Adipocyte (in vitro differentiated cells): ENCODE measurements at places on chromosomes 7 and 10.

GRCh38 chr7:69827558-69827957, 229.3 kb downstream of the AUTS2 start:
- DNase-seq: no peak

GRCh38 chr7:42978496-42978895, 46.3 kb downstream of the MRPL32 start:
- peak; percentile 83 for DNase-seq

DNA sequence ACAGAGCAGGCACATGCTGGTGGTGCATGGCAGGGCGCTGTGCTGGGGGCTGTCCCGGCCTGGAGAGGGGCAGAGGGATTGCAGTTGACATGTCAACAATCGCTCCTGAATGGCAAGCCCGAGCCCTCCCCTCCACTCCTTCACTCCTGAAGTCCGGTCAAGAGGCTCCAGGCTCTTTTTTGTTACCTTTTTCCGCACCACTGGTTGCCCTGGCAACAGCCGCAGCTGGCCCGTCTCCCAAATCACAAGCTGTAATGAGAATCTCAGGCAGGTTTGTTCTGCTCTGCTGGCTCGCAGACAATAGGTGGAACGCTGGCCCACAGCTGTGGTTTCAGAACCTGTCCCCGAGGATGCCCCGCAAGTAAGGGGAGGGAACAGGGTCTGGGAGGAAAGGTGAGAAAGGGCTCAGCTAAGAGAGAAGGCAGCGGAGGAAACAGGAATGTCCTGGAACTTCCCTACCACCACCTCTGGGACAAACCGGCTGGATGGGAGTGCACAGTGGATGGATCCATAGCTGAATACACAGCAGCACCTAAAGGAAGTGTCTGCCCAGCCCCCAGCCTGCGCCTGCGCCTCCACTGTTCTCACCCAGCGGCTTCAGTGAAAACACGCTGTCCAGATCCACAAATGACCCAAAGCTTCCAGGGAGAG, 58.9 kb downstream of the CALML3 start:
- DNase-seq: no peak

GRCh38 chr7:88281749-88282148, 24.9 kb downstream of the STEAP4 start:
- no peak for DNase-seq

DNA sequence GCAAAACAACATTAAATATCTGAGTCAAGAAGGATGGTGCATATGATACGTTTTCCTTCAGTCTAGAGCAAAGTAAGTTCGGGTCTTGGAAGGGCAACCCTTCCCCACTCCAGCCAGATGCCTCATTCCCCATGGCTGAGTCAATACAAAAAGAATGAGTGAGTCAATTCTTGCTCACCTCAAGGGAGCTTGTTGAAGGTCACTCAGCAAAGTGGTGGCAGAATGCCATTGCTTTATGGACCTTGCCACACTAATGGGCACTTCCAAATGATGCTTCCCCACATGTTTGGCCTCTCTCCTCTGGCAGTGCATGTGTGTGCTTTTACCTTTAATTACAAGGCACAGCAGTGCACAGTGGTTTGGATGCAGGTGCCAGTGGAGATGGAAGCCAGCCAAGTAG, 296.5 kb downstream of the SORCS3 start:
- DNase-seq: no peak

DNA sequence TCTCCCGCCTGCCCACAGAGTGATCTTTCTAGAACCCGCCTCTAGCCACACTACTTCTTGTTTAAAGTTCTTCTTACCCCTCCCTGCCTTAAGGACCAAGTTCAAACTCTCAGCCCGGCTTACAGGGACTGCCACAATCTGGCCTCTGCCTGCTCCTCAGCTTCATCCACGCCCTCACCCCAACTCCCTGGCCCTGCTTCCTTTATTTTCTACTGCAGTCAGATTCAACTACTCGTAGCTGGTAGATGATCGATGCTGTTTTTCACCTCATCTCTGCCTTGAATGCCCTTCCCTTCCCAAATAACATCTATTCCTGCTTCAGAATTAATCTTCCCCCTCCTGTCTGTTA, 508.5 kb downstream of the RPS24 start:
- DNase-seq: no peak

- DNase-seq: no peak
Observed at GRCh38 chr10:119303886-119304285, 96.5 kb downstream of the GRK5 start.

GRCh38 chr7:92590711-92591310, 621 bp upstream of the FAM133B start:
- DNase-seq: no peak

DNA sequence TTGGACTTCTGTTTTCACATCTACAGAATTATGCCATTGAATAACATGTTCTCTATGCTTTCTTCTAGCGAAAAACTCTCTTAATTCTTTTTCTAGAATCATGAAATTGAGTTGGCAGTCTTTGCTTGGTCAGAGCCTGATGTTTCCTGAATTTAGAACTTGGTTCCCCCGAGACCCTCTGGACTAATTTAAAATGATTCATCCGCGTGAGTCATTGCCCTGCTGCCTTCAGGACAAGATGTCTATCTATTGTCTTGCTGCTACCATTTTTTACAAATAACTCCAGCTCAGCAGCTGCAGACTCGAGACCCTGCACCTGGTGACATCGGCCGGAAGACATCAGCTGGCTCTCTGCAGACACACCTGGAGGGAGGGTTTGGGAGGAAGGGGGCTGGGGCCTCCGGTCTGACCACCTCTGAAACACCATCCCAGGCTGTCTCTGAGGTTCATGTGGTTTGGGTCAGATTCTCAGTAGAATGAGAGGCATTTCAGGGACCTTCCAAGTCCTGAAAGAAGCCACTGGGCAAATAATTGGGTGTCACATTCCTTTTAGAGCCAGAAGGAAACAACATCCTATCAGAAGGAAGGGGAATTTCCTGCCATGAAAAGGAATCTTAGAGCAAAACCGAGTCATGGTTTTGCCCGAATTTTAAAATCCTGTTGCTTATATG, 20.9 kb upstream of the KLF6 start:
- DNase-seq: peak; percentile 91

GRCh38 chr10:19764111-19764510, 52.1 kb upstream of the PLXDC2 start:
- no peak for DNase-seq

GRCh38 chr7:1144269-1144771, 15.7 kb downstream of the ZFAND2A start:
- DNase-seq: no peak

GRCh38 chr10:16545116-16545736, 23.5 kb upstream of the C1QL3 start:
- DNase-seq: peak; percentile 63

DNA sequence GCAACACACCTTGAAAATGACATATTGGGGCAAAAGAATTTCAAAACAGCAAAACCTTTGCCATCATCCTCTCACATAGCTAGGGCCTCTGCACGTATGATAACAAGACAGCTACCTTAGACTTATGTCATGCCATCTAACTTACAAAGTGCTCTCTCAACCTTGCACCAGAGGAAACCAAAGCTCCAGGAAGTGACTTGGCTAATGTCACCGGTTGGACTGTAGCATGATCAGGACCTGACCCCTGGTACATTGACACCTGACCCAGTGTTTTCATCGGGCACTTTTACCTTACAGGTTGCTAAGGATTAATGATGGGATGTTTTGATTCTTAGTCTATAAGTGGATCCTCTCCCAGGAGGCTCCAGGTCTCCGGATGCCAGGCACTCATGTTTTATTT, 529.8 kb upstream of the GALNT17 start:
- no peak for DNase-seq

DNA sequence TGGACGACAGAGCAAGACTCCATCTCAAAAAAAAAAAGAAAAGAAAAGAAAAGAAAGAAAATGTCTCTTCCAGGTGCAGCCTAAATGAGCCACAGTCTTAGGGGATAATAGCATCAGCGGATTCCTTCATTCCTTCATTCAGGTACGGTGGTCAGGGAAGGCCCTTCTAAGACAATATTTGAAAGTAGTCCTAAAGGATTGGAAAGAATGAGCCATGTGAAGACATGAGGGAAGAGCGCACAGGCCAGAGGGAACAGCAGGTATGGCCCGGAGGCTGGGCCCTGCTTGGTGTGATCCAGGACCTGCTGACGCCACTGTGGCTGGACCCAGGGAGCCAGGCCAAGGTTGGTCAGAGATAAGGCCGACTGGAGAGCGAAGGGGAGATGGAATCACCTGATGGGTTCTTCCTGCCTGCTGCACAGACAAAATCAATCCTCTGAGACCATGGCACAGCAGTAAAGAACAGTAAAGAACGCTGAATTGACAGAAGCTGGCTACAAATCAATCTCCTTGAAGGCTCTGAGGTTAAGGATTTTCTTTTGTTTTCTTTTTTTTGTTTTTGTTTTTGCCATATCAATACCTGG, 16.3 kb upstream of the MKRN1 start:
- no peak for DNase-seq

DNA sequence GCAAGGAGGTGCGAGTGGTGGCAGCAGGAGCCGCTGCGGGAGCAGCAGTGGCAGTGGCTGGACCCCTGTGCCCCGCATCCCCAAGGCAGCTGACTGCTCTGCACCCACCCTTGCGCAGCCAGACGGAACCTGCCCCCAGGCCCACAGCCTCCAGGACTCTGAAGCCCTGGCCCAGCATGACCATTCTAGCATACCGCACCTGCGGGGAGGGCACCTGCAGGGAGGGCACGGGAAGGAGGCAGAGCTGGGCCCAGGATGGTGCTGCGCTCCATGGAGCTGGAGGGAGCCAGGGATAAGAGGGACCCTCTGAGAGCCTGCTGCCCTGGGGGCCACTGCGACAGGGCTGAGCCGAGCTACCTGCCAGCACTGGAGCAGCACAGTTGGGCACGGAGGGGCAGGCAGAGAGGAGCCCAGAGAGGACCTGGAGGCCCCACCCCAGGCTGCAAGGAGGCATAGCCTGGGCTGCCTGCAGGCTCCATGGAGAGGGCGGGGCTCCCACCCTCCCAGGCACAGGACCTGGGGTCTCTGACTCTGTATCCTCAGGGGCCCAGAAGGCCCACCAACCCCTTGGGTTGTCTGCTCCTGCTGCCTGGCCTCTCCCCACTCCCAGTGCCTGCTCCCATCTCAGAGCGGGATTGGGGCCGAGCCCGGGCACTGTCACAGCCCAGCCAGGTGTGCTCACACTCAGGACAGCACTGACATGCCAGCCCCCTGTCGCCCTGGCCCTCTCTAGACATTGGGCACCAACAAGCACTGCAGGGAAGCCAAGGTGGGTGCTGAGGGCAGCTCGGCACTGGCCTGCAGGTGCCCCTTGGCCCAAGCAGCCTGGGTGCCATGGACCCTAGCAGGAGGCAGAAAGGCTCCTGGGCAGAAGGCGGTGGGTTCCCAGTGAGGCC, 87.6 kb downstream of the HTR7 start:
- DNase-seq: no peak

DNA sequence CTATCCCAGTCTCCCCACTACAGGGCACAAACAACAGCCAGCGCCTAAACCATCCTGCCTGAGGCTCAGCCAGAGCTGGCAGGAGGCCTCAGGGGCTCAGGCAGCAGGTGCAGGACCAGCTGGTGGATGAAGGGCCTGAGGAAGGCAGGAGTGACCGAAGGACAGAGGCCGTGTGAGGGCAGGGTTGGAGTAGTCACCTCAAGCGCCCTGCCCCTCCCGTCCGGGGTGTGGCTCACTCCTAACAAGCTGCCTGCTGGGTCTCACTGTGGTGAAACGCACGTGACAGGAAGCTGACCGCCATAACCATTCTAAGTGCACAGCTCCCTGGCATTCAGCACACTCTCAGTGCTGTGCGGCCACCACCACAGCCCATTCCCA, 281.1 kb downstream of the ELFN1 start:
- DNase-seq: no peak

DNA sequence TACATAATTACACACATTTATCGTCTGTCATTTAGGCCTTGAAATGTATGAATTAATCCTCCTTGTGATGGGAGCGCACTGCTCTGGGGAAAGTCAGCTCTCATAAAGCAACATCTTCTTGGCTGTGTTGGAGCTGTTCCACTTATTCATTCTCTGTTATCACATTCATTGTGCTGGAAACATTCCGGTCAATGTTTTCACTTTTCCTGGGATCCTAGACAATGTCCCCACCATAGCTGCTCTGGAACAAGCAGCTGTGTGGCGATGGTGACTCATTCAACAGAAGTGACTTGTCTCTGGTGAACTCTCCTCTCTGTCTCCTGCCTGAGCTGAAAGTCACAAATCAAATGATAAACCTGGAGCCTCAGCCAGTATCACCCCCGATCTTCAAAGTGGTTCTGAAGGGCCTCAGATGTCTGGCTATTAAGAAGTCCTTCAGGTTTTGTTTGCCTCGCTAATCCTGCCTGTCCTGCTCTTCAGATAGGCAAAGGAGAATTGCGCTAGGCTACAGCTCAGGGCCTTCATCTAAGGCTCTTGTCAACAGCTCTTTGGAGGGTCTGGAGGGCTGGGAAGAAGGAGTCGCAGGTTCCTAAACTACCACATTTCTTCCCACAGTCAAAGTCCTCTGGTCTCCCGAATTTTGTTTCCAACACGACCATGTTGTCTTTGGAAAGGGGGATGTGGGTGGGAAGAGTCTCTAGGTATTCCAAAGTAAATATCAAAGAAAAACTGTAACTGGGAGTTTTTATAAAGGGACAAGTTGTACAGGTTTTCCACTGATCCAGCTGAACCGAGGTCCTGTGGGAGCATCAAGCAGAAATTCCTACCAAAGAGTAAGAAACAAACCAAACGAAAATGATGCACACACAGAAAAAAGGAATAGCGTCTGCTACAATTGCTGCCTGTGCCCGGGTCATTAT, 29.3 kb downstream of the KLF6 start:
- DNase-seq: no peak

GRCh38 chr10:95236068-95236903, 42.2 kb downstream of the ACSM6 start:
- peak; percentile 60 for DNase-seq

DNA sequence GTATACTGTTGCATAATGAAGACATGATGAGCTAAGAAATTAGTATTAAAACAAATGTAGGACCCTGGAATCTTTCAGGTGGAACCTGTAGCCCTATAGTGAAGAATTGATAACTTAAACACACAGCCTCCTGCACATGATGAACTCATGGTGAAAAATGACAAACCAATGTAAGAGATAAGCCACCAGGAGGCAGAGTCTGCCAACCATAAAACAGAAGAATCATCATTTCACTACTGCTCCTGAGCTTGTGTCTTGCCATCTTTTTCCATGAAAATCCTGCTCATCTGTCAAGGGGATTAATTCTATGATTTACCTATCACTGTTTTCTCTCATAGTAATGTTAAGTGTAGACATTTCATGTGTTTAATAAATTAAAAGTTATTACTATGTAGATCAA, 363.9 kb downstream of the MALRD1 start:
- peak; percentile 60 for DNase-seq

- no peak for DNase-seq
Observed at GRCh38 chr7:30278849-30279652, 5.3 kb upstream of the ZNRF2 start.

DNA sequence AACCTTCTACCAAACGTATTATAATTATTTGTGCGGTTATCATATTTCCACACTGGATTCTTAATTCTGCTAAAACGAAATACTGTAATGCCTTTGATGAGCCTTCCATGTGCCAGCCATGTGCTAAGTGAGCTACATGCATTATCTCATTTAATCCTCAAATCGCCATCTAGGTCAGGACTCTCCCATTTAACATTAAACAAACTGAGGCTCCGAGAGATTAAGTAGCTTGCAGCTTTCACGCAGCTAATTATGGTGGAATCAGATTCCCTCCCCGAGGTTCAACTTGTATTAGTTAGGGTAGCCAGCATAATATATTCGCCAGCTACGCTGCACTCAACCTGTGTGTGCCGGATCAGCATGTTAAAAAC, 798 bp upstream of the TSPAN33 start:
- no peak for DNase-seq

- no peak for DNase-seq
Observed at GRCh38 chr10:62393237-62393636, 19.1 kb downstream of the ZNF365 start.

GRCh38 chr7:45884136-45884535, 4.2 kb upstream of the IGFBP1 start:
- no peak for DNase-seq

- peak; percentile 75 for DNase-seq
Observed at GRCh38 chr10:61643316-61643751, 19.4 kb upstream of the CABCOCO1 start.
